ENCODE measurements at places on chromosomes 2 and 18.

DNA sequence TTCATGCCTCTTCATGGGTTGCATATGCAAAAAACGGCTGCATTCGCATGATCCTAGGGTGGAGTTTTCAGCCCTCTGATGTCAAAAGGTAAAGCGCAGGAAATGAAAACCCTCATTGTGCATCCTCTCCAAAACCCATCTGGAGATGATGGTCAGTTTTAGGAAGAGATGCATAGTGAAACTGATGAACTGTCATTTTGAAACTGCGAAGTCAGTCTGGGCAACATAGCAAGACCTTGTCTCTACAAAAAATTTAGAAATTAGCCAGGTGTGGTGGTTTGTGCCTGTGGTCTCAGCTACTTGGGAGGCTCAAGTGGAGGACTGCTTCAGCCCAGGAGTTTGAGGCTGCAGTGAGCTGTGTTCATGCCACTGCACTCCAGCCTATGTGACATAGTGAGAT lies 2.5 kb upstream of the TTLL4 start:
- DNase-seq, result no peak

DNA sequence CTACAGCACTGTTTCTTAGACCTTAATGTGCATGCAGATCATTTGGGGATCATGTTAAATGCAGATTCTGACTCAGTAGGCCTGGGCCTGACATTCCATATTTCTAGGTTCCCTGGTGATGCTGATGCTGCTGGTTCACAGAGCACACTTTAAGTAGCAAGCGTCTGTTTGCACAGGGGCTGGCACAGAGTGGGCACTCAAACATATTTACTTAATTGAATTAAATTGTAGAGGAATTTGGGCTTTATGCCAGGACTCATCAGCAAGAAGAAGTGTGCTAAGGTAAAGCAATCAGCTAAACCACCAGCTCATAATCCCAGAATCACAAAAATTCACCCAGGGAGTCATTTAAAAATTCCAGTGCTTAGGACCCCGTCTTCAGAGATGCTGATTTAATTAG lies 25.1 kb upstream of the INPP4A start:
- no peak for DNase-seq

GRCh38 chr2:157426477-157426994 lies 17.4 kb downstream of the CYTIP start:
- DNase-seq, result no peak

- no peak for DNase-seq
These were observed 599.1 kb upstream of the SOX11 start for GRCh38 chr2:5093056-5093455.

DNA sequence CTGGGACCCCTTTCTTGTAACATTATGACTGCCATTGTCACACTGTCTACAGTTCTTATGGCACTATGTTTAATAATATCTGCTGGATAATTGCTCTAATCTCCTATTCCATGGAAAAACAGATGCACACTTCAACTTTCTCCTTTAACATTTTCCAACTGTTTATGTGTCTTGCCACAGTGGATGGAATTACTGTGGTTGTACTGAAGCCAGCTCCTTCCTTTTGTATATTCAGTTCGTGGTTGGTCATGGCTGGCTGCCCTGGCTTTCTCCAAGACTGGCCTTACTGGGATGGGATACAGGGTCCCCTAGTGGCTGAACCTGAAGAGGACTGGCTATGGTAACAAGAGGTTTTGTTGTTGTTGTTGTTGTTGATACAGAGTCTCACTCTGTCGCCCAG lies 113.9 kb downstream of the SS18 start:
- no peak for DNase-seq

DNA sequence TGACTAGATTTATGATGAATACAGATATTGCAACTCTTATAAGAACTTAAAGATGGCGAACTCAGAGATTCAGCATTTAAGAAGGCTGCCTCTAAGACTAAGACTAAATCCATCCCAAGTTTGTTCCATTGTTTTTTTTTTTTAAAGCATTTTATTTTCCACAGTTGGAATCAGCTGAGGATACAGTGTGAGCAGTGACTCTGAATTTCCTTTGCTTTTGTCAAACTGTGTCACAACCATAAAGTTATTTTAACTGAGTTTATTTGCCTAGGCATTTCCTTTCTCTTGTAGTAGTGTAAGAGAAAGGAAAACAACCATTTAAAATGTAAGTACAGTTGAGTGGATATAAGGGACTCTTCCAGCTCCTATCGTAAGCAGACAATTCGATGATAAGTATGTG lies 63.9 kb downstream of the ZEB2 start:
- peak; percentile 39 for DNase-seq

- peak; percentile 56 for DNase-seq
These were observed 544 bp downstream of the EVA1A start for GRCh38 chr2:75560022-75560767.

GRCh38 chr2:239865059-239865639 lies 160.0 kb downstream of the NDUFA10 start:
- DNase-seq, result no peak

DNA sequence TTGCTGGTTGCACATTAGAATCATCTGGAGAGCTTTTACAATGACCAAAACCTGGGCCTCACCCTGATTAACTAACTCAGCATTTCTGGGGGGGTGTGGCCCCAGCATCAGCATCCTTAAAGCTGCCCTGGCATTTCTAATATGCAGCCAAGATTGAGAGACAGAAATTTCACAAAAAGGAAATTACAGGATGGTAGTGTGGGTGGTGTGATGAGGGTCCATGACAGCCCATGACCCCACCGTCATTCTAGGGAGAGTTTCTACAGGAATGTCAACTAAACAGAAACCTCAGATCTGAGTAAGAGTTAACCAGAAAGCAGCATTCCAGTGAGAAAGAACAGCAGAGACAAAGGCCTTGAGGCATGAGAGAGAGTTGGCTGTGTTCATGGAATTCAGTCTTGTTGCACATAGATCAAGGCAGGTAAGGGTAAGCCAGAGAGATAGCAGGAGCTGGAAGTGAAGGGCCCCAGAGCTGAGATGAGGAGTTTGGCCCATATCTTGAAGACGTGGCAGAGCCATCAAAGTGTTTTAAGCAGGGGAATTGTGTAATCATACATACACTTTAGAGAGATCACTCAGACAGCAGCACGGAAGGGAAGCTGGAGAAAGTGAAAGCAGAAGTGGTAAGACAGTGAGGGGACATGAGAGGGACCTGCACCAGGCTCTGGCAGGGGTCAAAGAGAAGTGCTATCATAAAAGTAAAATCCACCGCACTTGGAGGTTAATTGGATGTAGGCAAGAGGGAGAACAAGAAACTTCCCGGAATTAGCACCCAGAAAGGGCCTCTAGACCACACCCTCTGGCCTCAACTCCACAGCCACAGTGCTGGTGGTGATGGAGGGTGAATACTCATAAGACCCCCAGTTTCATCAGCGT lies 7.8 kb upstream of the TRABD2A start:
- peak; percentile 83 for DNase-seq

DNA sequence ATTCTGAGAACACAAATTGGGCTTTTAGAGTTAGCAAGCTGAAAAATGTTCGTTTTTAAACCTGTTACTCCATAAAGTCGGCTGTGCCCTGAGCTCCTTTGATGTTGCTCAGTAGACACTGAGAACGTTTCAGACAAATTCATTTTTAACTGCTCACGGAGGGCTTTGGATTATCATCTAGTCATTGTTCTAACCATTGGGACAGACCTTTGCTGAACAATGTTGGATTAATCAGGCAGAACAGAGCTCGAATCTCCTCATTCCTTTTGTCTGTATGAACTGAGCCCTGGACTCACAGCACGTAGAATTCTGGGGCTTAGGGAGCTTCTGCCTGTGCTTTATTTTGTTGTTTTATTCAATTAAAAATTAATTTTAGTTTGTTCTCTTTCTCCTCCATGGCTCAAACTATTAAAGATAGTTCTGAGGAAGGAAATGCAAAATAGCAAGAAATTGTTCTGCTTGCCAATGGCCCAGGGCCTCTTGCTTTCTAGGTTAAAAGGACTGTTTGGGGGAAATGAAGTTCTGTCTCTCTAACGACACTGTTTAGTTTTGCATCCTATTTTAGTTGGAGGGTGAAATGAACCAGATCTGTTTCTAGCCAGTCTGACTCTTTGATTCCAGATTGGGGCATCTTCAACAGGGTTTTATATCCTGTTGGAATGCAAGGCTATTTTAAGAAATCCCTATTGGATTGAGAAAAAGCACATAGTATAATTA lies 114.7 kb upstream of the CXCR4 start:
- DNase-seq, result no peak

- no peak for DNase-seq
These were observed 7.1 kb upstream of the CSRNP3 start for GRCh38 chr2:165462443-165462842.

DNA sequence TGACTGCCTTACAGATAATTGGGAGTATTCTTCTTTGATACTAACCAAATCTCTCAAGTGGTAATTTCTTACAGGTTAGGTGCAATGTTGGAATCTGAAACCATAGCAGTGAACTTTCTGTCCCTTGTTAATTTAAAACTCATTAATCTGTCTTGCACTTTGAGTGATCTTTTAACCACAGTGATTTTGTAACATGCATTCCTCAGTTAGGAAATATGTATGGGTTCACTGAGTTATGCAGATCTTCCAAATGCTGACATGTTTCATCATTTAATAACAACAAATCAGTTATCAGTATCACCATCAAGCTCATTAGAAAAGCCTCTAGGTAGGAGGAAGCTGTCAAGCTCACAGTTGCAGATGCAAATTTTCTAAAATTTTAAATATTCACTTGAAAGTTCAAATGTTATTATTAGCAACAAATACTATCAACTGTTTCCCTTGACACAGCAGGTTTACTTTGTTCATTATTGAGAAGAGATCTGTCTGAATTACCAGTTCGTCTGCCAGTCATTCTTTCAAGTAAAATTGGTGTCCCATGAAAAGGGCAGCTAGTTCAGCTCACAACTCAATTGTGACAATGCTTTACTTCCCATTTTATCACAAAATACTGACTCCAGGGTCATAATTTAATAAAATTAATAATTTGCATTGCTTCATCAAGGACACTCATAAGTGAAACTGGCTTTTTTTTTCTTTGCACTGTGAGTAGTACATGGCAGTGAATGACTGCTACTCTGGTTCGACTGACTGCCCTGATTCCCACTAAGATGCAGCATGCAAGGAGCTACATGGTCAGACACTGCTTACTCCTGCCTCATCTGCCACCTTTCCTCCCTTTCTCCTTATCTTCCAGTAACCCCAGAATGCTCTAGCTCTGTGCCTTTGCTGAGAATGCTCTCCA lies 31.6 kb downstream of the SUCLG1 start:
- peak; percentile 65 for DNase-seq

GRCh38 chr2:218557941-218558340 lies 10.2 kb downstream of the USP37 start:
- DNase-seq, result no peak

GRCh38 chr18:13262839-13263691 lies 44.5 kb downstream of the LDLRAD4 start:
- DNase-seq, result no peak

DNA sequence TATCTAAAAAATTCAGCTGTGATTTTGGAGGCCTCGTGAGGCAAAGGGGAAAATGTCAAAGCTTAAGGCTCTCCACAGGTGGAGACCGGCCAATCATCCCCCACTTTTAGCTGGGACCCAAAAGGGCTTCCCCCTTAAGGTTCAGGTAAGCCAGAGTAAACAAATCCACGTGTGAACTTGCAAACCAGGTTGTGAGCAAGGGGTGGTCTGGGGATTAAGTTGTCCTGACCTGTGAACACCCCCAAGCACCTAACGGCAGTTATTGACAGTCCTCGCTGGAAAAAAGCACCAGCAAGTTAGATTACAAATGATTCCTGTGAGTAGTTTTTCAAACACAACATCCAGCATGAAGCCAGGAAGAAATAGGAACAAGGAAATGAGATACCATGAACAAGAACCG lies 42.9 kb downstream of the MYO7B start:
- DNase-seq, result no peak

DNA sequence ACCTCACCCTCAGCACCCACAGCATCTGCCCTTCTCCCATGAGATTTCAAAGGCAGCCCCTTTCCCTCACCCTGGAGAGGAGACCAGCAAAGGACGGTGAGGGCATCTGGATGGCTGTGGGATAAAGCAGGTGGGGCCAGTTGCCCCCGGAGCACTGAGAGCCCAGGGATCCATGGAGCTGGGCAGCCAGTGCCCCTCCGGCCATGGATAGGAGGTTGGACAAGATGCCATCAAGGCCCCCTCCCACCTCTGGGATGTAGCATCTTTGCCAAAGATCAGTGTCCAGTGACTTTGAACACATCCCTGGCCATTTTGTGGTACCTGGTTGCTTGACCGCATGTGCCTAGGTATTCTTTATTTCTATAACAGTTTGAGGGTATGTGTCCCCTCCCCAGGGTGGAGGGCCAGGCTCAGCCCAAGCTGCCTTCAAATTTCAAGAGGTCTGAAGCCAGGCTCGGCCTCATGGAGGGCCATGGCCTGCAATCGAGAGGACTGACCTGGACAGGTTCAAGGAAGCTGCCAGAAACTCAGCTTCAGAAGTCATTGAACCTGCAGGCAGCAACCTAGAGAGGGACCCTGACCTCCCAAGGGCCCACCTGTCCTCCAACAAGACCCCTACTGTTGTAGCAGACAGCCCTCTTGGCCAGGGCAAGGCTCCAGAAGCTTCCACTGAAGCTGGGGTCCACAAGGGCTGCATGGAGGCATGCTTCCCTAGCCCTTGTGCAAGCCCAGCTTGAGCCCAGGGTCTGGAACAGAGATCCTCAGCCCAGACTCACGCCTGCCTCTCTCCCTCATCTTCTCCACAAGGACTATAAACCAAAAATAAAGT lies 55.5 kb upstream of the BIN1 start:
- no peak for DNase-seq

- peak; percentile 55 for DNase-seq
These were observed 14.3 kb downstream of the KCNK3 start for GRCh38 chr2:26706616-26707473.

DNA sequence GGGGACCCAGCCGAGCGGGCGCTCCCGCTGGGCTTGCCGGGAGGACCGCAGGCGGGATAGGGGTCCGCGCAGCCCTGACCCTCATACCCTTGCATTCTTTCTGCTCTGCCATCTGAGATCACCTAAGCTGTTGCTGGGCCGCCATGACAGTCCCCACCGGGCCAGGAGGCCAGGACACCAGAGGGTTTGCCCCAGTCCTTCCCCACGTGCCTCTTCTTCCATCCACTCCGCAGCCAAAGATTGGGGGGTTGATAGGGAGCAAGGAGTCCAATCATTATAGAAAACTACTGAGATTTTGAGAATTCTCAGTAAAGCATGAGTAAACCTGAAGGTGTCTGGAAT lies 453 bp upstream of the GRB14 start:
- DNase-seq, result no peak

DNA sequence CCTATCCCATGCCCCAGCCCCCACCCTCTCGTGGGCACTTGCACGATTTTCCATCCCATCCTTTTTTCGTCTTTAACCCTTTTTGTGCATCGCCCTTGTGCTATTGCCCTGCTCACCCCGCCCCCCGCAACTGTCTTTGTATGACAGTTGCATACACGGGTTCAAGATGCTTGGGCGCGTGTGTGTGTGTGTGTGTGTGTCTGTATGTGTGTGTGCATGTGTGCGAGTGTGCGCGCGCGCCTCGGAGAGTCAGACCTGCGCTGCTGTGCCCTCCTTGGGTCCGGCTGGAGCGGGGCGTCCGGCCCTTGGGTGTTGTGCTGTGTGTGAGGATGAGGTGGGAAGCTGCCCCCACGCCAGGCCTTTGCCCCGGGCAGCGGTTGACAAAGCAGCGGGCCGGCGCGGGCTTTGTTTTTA lies 230.7 kb downstream of the HAUS1 start:
- DNase-seq, result no peak

Data from EH (cell line).